ENCODE measurements at places on chromosomes 5 and 9. TPM values are rescaled to one million over a fixed set of nuclear protein-coding genes. Genes with fewer than 3 reads are reported as not detected.
A peak's percentile ranks its signal among the peaks of the same experiment; 100 is the strongest.

GRCh38 chr9:123679330-123679987 is 250.5 kb downstream of the DENND1A start:
- no peak for DNase-seq

LRRC70 gene
- total RNA-seq = 0.33 TPM

DNA sequence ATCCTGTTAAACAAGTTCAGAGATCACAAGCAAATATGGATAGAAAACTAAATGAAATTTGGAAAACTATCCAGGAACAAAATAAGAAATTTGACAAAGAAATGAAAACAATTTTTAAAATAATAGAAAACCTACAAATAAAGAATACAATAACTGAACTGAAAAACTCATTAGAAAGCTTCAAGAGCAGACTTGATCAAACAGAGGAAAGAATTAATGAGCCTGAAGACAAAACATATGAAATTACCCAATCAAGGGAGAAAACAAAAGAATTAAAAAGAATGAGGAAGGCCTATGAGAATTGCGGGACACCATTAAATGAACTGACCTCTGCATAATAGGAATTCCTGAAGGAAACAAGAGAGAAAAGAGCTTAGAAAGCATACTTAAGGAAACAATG is 39.8 kb upstream of the TNPO1 start:
- no peak for DNase-seq

GDA gene
- total RNA-seq = 34.1 TPM

DNA sequence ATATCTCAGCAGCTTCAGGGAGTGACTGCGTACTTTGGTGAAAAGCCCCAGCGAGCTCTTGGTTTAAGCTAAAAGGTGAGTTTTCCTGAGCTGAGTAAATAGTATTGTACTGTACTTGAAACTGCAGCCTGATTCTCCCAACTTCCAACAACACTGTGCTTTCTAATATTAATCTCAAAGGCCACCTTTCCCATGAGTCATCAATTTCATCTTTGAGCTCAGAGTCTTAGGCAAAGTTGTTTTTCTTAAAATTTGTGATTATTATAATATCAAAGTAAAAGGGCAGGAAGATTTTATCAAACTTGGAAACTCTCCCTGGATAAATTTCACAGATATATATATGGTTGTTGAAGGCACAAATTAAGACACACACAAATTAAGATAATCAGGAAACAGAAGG is 51.0 kb downstream of the TRPC7 start:
- no peak for DNase-seq

N4BP3 gene
- total RNA-seq = 0.39 TPM

- no peak for DNase-seq
These were observed 4.7 kb upstream of the PPP1R26 start for GRCh38 chr9:135474915-135475314.

SPAAR gene
- total RNA-seq = 0.23 TPM

GRCh38 chr9:21144603-21145002 is 3.0 kb upstream of the IFNW1 start:
- no peak for DNase-seq

ARHGEF39 gene
- 16.2 TPM for total RNA-seq

PDE6A gene
- not detected for total RNA-seq

- DNase-seq = no peak
These were observed 762.8 kb downstream of the EFNA5 start for GRCh38 chr5:106907979-106908378.

GRCh38 chr9:126424511-126424910 is 97.9 kb downstream of the MVB12B start:
- DNase-seq = no peak

CEL gene
- 0.58 TPM for total RNA-seq

PRRX2 gene
- not detected for total RNA-seq

DNA sequence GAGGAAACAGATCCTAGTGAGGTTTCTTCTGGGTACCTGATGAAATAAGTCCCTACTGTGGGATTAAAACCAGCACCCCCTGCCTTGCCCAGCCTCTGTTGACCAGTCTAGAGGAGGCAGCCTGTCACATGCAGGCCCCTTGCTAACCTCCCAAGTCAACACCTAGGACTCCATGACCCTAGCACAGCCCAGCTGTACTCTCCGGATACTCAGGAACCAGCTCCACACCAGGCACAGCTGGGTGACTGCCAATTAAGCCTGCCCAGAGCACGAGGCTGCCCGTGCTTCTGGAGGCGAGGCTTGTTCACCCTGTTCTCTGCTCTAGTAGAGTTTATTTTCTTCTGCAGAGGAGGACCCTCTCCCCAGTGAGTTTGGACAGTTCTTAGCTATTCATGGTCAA is 92.5 kb downstream of the SNX24 start:
- no peak for DNase-seq

- no peak for DNase-seq
These were observed 73.6 kb downstream of the FSTL4 start for GRCh38 chr5:133538718-133539117.

- no peak for DNase-seq
These were observed 88.4 kb downstream of the AK8 start for GRCh38 chr9:132789719-132790118.

GRCh38 chr5:117266280-117266679 is 691.7 kb upstream of the SEMA6A start:
- DNase-seq = peak; percentile 7

GRCh38 chr5:157331807-157332206 is 65.9 kb downstream of the CYFIP2 start:
- DNase-seq = no peak

- DNase-seq = no peak
These were observed 209.8 kb downstream of the CSNK1G3 start for GRCh38 chr5:123721675-123722276.

DNA sequence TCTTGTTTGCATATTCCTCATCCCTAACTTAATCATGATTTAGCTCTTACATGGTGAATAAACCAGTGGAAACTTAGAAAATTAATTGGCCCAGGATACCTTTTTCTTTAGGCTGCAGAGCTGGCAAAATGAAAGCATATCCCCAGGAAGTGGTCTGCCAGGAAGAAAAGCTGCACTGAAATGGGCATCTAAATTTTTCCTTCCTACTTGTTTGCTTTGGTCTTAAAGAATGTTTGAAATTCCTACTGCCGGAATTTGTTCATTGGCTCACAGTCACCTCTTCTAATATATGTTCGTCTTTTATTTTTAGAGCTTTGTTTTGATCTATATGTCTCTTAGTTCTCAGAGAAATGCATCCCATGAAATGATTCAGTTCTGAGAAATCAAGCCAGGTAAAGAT is 113.2 kb upstream of the ELL2 start:
- DNase-seq = no peak

DNA sequence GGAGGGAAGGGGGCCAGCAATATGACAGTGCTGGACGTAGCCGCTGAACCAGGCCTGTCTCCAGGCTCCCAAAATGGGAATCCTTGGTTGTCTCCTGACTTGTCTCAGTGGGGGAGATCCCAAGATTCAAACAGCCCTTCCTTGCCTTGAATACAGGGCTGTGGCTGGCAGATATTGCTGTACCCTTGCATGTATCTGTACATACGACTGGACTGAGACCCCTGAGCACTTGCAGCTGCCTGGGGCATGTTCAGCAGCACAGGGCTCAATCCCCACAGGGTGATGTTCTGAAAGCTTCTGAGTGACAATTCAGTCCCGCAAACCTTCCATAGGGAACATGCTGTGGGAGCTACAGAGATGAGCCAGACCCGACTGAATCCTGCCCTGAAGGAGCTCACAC is 13.3 kb downstream of the OR13J1 start:
- no peak for DNase-seq

DNA sequence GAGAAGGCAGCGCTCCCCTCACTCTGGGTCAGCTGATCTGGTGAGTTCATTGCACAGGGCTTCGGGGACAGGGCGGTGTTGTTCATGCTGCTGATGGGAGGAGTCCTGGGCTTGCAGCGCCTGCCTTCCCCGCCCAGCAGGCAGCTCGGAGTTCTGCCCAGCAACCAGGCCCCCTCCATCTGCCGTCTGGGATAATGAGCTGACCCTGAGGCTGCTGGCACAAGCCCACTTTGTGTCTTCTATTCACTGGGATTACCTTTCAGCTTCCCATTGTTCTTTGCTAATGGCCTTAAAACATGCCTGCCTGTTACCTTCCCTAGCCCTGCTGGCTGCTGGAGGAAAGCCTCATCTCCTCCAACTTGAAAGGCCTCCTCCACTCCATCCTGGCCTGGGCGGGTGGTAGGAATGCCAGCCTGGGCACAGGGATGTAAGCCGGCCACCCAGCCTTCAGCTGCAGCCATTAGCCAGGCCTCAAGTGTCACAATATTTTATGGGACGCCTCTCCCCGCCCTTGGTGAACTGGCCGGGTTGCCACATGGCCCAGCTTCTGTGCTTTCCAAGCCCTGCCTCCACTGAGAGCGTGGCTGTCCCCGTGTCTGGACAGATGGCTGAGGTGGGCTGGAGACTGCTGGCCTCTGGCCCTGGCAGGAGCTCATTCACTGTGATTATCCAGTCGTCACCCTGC is 70.4 kb downstream of the GADD45G start:
- DNase-seq = no peak

Data from HT-29 (cell line).